ENCODE measurements at places on chromosomes 12 and 14.
A peak's percentile ranks its signal among the peaks of the same experiment; 100 is the strongest.

- no peaks in the 10 kb centered on the region for H3K4me1 ChIP-seq
- no peak overlapping the region for H3K4me3 ChIP-seq
- H3K27ac ChIP-seq, result no peak overlapping the region
- DNase-seq, result no peak
- H3K27me3 ChIP-seq, result no peaks in the 10 kb centered on the region
- no peaks in the 10 kb centered on the region for H3K36me3 ChIP-seq
Measured at GRCh38 chr14:86858591-86858990, 1134.4 kb downstream of the GALC start.

DNA sequence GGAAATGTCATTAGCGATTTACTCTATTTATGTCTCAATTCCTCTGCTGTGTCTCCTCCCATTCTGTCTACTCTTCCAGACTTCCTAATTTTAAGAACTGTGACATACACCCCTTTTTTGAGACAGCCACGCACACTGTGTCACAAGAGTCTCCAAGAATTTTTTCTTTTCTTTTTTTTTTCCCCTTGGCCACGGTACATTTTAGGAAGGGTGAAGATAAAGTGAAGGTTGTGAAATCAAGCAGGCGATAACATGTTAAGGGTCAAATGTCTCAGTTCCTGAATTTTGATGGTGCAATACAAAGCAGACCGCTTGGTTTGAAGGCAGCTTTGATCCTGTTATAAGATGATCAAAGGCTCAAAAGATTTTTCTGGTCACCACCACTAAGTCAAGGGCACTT lies 4.3 kb downstream of the OLR1 start:
- no peaks in the 10 kb centered on the region for H3K36me3 ChIP-seq
- no peak overlapping the region for H3K4me3 ChIP-seq
- DNase-seq, result no peak
- H3K4me1 ChIP-seq, result no peaks in the 10 kb centered on the region
- no peak overlapping the region for H3K27ac ChIP-seq
- H3K27me3 ChIP-seq, result peaks cover 45% of the 10 kb centered on the region

- no peak for DNase-seq
- H3K27ac ChIP-seq, result no peak overlapping the region
- H3K4me1 ChIP-seq, result no peaks in the 10 kb centered on the region
- H3K36me3 ChIP-seq, result no peaks in the 10 kb centered on the region
- H3K27me3 ChIP-seq, result no peaks in the 10 kb centered on the region
Measured at GRCh38 chr14:49366416-49366815, 219.8 kb downstream of the RPS29 start.

DNA sequence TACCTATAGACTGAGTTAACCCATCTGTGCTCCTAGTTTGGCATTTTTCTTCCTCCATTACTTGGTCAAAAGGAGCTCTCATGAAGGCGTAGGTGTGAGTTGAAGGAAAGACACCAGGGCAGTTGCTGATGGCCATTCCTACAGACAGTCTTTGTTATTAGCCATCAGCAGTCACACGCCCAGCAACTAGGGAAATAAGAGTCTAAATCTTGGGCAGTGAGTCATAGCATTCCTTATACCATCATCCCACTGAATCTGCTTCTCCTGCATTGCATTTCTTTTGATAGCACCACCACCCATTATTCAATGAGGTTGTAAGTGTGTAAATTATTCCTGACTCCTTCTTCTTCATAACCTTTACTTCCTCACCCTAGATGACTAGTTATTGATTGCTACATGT lies 150.9 kb upstream of the IGF1 start:
- no peak overlapping the region for H3K27ac ChIP-seq
- no peaks in the 10 kb centered on the region for H3K27me3 ChIP-seq
- DNase-seq, result no peak
- H3K36me3 ChIP-seq, result no peaks in the 10 kb centered on the region

GRCh38 chr12:33994857-33995808 lies 27.2 kb upstream of the ALG10 start:
- H3K27ac ChIP-seq, result no peak overlapping the region
- no peaks in the 10 kb centered on the region for H3K36me3 ChIP-seq
- no peaks in the 10 kb centered on the region for H3K27me3 ChIP-seq
- DNase-seq, result no peak
- H3K4me3 ChIP-seq, result no peak overlapping the region

GRCh38 chr12:4388032-4388431 lies 8.5 kb upstream of the FGF23 start:
- no peak overlapping the region for H3K27ac ChIP-seq
- H3K4me1 ChIP-seq, result peaks cover 8% of the 10 kb centered on the region
- peaks cover 54% of the 10 kb centered on the region for H3K27me3 ChIP-seq
- no peak for DNase-seq
- no peak overlapping the region for H3K4me3 ChIP-seq
- H3K36me3 ChIP-seq, result no peaks in the 10 kb centered on the region

DNA sequence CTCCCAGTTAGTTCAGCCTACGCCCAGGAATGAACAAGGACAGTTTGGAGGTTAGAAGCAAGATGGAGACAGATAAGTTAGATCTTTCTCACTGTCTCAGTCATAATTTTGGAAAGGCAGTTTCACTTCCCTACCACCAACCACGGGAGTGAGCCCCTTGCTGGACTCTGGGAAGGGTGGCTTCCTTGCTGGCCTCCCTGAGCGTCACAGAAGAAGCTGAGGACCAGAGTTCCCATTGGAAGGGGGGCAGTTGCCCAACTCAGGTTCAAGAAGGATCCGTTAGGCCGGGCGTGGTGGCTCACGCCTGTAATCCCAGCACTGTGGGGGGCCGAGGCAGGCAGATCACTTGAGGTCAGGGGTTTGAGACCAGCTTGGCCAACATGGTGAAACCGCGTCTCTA lies 106.2 kb upstream of the MAX start:
- H3K27me3 ChIP-seq, result peaks cover 4% of the 10 kb centered on the region
- DNase-seq, result no peak
- peaks cover 10% of the 10 kb centered on the region for H3K36me3 ChIP-seq
- H3K27ac ChIP-seq, result peak overlapping the region; percentile 94

All from activated naive CD4-positive, alpha-beta T cell treated with anti-CD3 and anti-CD28 coated beads, Interleukin-2, amount 10 ng/mL, durations not matched to agents 7 days and 5 days (primary cell).